Stomach (tissue), 19 donors: ENCODE measurements at places on chromosomes 1 and 21. TPM values are rescaled to one million over a fixed set of nuclear protein-coding genes. Genes with fewer than 3 reads are reported as not detected.
A peak's percentile ranks its signal among the peaks of the same experiment; 100 is the strongest.

DNA sequence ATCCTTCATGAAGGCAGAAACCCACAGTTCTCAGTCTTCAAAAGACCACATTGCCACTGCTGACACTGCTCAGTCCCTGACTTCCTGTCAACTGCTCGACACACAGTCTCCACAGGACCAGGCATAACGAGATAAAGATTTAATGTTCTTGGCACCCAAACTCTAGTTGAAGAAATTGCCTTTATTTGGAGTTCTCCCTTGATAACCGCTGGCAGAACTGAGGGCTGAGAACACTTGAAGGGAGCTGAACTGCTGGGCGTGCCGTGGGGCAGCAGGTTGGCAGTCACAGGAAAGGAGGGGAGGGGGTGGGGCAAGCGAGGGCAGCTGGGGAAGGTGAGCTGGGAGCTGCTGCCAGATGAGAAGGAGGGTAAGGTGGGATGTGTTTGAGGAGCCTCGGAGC lies 15.9 kb downstream of the HENMT1 start:
- DNase-seq, result peak; percentile 46

DNA sequence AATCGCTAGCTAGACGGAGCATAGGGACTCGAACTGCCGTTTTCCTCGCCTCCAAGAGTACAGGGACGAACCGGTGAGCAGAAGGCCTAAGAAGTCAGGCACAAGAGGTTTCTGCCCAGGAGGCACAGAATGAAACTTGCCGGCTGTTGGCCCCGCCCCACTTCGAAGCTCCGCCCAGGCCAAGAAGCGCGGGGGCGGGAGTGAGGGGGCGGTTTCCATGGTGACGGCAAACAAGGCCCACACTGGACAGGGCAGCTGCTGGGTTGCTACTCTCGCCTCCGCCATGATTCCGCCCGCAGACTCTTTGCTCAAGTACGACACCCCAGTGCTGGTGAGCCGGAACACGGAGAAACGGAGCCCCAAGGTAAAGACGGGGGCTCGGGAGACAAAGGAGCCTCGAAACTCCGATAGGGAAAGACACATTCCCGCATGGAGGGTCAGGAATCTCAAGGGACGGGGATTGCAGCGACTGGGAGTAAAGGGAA lies at the start of gene DNALI1:
DNALI1 (plus strand) TSS at position 229 of the 485 bp plus-strand sequence; CDS start at position 284, 55 bp downstream.
- DNase-seq, result peak; percentile 93

Gene C1orf232
- not detected for total RNA-seq

Gene SPRR1A
- not detected for total RNA-seq

Gene PROK1
- not detected for total RNA-seq

DNA sequence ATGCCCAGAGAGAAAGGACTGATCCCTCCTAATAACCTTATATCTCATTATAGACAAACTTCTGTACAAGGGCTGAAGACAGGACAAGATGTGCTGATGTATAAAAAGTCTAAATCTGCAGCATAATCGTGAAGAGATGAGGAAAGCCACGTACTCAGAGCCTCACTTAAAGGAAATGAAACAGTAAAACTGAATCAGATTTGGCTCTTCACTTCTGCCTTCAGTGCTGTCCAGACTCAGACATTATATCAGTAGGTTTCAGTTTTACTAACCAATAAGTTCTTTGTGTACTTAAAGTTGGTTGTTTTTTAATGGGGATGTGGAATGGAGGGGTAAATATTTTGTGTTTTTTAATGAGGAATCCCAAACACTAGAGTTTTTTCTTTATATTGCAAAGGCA lies 45.3 kb upstream of the RGS1 start:
- DNase-seq, result no peak

Gene GPR25
- not detected for total RNA-seq

DNA sequence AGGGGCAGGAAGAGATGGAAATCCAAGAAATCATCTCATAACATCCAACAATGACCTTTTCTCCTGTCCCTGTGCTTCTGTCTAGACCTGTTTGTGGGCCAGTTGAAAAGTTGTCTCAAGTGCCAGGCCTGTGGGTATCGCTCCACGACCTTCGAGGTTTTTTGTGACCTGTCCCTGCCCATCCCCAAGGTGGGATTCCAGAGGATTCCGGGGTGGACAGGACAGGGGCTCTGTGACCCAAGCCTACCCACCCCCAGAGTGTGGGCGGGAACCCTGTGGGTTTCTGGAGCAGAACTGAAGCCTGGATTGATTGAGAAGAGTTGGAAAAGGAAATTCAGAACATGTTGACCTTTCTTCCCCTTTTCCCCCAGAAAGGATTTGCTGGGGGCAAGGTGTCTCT lies 2.4 kb upstream of the PPOX start:
- DNase-seq, result no peak

Gene LENEP
- 1.1 TPM for total RNA-seq

DNA sequence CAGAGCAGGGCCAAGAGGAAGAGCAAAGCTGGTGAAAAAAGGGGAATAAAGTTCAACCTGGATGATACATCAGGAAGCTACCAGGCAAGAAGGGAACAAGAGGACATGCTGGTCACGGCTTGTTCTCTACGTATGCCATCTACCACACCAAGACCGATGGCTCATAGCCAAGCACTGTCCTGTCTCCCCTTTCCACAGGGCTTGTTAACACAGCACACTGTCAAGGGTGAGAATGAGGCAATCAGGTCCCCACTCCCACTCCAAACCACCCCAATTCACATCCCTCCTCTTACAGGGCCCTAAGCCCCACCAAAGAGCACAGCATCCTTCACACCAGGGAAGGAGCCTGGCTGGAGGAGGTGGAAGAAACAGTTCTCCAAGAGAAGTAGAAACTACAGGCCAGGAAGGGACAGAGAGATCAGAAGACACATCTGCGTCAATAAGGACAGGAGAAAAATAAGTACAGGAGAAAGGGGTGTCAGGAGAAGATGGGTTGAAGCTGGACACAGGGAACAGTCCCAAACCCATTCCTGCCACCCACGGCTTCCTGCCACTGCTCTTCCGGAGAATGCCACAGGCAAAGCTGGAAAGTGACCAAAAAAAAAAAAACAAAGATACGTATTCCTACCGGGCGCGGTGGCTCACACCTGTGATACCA lies 923 bp upstream of the SHC1 start:
- peak; percentile 50 for DNase-seq

GRCh38 chr1:219792337-219793021 lies 135.9 kb downstream of the SLC30A10 start:
- no peak for DNase-seq

- no peak for DNase-seq
Observed at GRCh38 chr21:41390043-41390639, 28.3 kb downstream of the MX2 start.

- DNase-seq, result peak; percentile 32
Observed at GRCh38 chr1:115539061-115539460, 102.7 kb upstream of the VANGL1 start.

- DNase-seq, result no peak
Observed at GRCh38 chr1:231419738-231420298, 2.3 kb downstream of the EGLN1 start.

DNA sequence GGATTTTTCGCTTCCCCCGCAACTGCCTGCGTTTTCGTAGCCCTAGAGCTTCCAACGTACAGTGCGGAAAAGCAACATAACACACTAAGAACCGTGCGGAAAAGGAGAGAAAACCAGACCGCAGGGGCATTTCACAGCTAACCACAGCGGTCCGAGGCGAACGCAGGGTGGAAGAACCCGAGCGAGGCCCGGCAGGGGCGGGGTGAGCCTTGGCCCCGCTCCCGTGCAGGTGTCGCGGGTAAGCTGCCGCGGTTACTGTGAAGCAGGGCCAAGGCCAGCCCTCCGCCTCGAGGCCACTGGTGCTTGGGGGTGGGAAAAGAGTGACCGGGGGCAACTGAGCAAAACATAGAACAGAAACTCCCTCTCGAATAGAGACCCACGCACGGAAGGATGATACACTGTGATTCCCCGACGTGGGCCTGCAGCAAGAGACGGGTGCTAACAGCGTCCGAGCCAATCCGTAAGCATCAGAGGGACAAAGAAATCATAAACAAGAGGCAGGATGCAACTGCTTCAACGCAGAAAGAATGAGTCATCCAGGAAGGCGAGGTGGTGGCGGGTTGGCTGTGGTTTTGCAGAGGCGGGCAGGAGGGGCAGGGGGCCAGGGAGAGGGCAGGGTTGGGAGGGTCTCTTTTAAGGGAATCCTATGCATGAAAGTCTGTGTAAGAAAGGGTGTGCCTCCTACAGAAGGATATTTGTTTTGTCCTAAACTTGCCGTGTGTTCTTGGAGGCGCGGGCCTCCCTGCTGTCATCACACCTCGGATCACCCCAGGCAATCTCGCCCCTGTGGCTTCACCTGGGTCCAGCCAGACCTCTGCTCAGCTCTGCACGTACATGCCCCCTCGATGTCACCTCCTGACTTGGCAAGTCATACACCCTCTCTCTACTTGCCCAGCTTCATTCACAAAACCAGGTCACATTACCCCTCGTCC lies 7.3 kb downstream of the GNG4 start:
- peak; percentile 71 for DNase-seq

DNA sequence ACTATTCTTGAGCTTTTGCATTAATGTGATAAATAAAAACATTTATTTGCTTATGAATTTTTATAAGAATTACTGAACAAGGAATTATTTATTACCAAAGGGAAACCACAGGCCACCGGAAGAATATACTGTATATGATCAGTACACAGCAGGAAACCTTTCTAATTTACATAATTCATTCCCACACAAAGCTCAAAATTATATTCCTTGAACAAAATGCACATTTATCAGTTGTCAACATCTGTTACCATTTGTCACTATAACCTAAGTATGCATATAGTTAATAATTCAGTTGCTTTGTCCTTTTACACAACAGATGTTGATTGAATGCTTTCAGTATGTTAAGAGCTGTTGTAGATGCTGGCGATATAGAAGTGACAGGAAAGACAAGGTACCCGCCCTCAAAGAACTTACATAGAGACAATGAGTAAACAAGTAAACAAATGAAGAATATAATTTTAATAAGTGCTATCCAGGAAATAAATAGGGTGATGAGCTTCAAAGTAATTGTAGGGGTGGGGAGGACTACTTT lies 27.2 kb downstream of the VPS45 start:
- DNase-seq, result no peak
